ENCODE measurements at places on chromosomes 7 and 10.

GRCh38 chr10:97540669-97541500, 31.7 kb upstream of the ANKRD2 start:
- DNase-seq = no peak

GRCh38 chr7:77246026-77246640, 46.5 kb upstream of the FGL2 start:
- DNase-seq = peak; percentile 12

GRCh38 chr7:48551652-48552051, 372.7 kb upstream of the CDC14C start:
- no peak for DNase-seq

GRCh38 chr7:122155566-122155965, 11.5 kb upstream of the AASS start:
- DNase-seq = no peak

DNA sequence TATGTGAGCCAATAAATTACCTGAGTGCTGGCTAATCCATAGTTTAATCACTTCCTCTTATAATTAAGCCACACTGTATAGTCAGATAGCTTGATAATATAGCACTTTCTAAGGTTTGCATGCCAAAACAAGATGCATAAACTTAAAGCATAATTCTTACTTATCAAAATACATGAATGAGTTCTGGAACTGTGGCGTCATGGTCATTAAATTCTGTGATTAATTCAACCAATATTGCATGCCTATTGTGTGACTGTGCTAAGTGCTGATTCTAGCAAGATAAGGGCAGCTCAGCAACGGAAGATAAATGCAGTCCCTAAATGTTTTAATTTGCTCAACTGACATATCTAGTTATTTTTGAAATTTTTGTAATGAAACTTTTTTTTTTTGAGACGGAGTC, 29.7 kb downstream of the HOXA1 start:
- DNase-seq = no peak

DNA sequence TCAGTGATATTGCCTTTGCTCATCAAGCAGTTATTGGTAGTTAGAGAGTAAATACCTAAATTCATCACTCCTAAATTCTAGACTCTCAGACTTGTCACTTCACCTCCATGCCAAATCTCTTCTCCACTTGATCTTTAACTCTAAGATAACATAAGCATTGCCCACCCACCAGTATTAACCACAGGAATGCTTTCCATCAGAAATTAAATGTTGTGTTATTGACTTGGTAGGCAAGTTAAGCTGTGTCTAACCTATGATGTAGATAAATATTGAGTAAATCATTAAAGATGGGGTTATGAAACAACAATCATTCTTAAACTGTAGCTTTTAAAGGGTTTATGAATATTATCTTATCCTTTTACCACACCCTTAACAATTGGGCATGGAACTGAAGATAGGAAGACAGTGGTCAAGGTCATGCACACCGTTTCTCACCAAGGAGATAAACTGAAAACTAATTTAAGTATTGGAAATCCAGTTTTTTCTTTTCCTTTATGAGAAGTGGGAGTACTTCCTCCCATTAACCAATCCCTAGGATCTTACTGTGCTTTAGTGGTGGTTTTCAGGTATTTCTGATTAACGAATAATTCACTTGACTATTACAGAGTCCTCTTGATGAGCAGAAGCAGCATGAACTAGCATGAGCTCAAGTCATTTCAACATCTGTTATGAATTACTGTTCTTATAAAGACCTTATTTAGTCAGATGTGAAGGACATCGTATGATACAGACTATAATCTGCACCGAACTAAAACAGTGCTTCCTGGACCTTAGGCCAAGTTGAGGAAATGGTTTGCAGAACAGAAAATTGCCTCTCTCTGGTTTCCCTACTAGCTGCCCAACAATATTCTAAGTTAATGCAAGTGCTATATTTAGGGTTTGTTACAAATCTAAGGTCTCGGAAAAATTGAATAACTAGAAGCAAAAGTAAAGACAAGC, 142.0 kb downstream of the LCOR start:
- no peak for DNase-seq

GRCh38 chr10:117539361-117539773, 3.2 kb upstream of the EMX2 start:
- no peak for DNase-seq

GRCh38 chr7:138350701-138351357, 109.2 kb upstream of the TRIM24 start:
- DNase-seq = no peak

DNA sequence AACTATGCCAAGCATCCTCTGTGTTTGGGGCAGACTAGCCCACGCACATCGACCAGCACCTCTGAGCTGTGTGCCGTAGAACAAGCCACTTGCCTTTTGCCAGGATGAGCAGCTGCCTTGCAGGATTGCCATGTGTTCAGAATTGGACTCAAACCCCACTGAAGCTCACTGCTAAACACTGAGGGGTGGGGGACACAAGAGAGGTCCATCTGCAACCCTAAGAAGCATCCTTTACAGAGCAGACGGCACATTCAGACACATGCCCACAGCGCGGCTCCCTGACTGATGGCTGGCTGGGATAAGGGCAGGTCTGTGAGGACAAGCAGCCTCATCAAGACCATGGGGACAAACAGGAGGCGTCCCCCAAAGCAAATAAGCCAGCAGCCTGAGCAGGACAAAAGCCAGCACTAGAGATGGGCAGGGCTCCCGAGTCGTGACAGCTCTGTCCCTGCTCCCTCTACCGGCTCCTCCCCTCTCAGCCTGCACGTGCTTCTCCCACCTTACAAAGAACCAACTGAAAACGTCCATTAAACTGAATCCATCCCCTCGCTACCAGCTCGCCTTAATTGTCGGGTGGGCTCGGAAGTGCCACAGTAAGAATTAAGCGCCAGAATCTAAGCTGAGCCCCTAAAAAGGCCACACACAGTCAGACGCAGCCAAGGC, 114.2 kb downstream of the PRKAG2 start:
- DNase-seq = no peak

DNA sequence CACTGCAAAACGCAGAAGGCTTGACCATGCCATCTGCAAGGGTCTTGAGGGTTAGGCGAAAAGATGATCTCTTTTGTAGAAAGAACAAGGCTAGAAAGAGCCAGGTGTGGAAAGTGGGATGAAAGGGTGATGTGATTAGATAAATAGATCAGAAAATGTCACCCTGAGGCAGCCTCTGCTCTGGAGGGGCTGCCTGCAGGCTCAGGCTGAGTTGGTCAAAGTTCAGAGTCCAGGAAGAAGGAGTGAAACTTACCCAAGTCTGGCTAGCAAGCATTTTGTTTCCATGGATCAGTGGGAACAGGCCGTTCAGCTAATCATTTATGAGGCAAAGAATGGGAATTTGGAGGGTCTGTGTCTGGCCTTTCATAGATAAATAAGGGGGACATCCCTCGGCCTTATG, 79.7 kb downstream of the RGS10 start:
- no peak for DNase-seq

GRCh38 chr7:143381427-143382125, 431 bp downstream of the ZYX start:
- DNase-seq = no peak

- DNase-seq = no peak
Observed at GRCh38 chr10:11232222-11232961, 214.7 kb downstream of the CELF2 start.

DNA sequence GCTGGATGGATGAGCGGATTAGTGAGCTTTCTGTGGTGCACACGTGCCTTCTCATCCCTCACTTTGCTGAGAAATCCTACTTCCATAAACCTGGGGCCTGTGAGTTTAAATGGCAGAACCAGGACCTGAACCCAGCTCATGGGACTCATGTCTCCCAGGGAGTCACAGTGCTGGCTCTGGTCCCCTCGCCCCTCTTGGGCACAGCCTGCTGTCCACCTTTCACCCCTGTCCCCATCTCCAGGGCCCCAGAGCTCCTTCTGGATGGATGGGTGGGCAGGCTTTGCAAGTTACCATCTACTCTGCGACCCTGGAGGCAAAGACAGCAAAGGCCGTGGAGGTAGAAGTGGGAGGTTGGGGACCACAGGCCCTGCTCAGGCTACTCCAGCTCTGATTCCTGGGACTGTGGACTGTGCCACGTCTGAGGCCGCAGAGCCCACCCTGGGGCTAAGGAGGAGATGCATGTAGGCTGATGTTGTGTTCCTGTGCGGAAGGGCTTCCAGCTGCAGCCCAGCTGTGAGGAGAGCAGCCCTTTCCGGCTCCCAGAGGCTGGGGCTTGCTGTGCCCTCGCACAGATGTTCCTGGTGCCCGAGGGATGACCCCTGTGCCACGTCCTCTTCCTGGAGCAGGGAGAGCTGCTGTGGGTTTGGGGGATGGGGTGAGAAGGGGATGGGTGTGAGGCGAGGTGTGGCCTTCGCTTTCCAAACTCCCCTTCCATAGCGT, 40.3 kb downstream of the PRF1 start:
- DNase-seq = no peak

DNA sequence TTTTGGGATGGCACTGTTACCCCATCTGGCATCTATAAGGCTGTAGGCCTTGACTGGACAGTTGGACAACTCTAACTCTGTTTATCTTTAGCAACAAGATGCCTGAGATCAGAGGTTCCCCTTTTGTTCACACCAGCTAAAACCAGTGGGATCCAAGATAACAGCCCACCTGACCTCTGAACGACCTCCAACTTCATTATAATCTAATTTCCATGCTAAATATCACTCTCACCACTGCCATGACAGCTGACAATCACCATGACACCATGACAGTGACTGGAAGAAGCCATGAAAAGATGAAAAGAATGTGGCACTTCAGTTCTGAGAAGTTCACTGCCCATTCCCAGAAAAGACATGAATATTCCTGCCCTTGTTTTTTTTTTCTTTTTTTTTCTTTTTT, 281.4 kb upstream of the TAC1 start:
- DNase-seq = no peak

DNA sequence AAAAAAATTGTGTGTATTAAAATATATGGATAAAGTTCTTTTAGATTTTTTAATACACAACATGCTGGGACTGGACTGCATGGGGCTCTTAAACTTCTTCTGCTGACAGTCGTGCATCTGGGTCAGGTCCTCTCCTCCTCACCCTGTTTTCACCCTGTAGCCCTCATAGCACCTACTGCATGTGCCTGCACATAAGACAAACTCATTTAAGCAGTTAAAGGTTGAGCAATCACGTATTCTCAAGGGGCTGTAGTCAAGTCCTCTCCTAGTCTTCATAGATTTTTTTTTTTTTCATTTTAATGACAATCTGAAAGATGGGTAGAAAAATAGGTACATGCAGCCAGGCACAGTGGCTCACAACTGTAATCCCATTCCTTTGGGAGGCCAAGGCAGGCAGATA, 23.6 kb upstream of the PDCD4 start:
- no peak for DNase-seq

GRCh38 chr10:109587366-109587765, 335.9 kb downstream of the XPNPEP1 start:
- DNase-seq = no peak

GRCh38 chr10:111756217-111757061, 427.1 kb downstream of the GPAM start:
- DNase-seq = peak; percentile 37

- DNase-seq = peak; percentile 87
Observed at GRCh38 chr7:155598810-155599210, 45.7 kb upstream of the RBM33 start.

All from KBM-7 (cell line).